ENCODE measurements at places on chromosomes 12 and 14. TPM values are rescaled to one million over a fixed set of nuclear protein-coding genes. Genes with fewer than 3 reads are reported as not detected.

DNA sequence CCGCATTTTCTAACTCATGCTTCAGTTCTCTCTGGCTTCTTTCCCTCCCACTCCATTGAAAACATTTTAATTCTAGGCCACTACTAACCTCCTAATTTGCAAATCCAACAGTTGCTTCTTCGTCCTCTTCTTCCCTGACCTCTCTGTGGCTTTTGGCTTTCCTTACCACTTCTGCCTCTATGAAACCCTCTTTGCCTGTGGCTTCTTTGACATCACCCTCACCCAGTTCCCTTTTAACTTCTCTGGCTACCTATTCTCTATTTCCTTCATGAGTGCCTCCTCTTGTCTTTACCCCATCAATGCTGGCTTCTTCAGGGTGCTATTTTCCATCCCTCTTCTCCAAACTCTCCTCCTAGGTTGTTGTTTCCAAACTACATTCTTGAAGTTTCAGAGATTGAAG, 4.4 kb upstream of the HCFC2 start:
- H3K4me3 ChIP-seq = no peak overlapping the region
- H3K4me1 ChIP-seq = peaks cover 5% of the 10 kb centered on the region
- peaks cover 2% of the 10 kb centered on the region for H3K27me3 ChIP-seq
- DNase-seq = no peak
- H3K27ac ChIP-seq = no peak overlapping the region

DNA sequence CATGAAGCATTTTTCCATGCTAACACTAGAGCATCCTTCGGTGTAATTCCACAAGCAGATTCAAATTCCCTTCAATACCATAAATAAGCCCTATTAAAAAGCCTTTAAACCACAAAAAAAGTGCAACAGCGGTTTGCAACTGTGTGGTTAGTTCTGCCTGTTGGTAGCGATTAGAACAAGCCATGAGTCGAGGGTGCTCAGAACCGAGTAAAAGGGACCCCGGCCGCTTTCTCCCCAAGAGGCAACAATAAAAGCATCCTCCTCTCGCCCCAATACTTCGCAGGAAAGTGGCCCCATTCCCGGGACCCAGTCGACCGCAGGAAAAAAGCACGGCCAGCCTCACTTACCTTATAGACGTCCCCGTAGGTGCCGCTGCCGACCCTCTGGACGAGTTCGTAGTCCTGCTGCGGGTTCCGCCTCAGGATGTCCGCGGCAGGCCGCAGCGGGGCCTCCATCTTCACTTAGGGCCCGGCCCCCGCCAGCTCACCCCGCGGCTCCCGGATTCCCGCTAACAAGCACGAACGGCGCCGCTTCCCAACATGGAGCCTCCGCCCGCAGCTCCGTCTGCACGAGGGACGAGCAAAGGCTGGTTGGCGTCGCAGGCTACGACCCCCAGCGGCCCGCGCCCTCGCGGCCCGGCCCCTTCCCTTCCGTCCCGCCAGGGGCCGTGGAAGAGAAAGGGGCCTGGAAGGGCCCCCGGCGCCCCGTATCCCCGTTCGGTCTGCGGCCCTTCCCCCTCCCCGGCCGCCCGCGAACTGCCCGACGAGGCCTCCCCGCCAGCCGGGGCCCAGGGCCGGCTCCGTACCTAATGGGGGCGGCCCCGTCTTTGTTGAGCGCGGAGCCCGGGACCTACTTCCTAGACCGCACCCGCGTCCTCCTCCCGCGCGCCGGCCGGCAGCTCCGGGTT, 521 bp downstream of the MAP4K5 start:
- peak overlapping the region; percentile 85 for H3K27ac ChIP-seq
- H3K36me3 ChIP-seq = peaks cover 13% of the 10 kb centered on the region
- H3K4me1 ChIP-seq = peaks cover 36% of the 10 kb centered on the region

- H3K27ac ChIP-seq = peak overlapping the region; percentile 93
- peaks cover 5% of the 10 kb centered on the region for H3K36me3 ChIP-seq
- H3K27me3 ChIP-seq = peaks cover 7% of the 10 kb centered on the region
- peaks cover 12% of the 10 kb centered on the region for H3K4me1 ChIP-seq
- peak; percentile 22 for DNase-seq
These were observed 711 bp downstream of the SBNO1 start for GRCh38 chr12:123363740-123364531.

DNA sequence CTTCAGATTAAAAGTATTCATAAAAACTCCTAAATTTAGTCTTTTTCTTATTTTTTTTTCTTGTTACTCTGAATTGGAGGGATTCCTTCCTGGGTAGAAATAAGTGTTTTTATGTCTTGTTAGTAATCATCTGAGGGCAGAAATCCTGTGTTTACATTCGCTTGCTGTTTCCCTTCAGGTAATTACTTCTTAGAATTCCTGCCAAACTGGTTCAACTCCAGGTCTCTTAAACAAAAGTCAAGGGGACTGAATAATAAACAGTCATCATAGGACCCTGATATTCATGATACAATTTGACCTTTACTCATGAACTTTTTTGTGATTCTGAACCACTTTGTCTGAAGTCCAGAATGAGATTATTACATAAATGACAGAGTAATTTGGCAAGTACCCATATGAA, 843.9 kb downstream of the FLRT2 start:
- H3K27ac ChIP-seq = no peak overlapping the region
- no peak for DNase-seq
- H3K27me3 ChIP-seq = no peaks in the 10 kb centered on the region

The TOMM20L gene
- not detected for total RNA-seq

DNA sequence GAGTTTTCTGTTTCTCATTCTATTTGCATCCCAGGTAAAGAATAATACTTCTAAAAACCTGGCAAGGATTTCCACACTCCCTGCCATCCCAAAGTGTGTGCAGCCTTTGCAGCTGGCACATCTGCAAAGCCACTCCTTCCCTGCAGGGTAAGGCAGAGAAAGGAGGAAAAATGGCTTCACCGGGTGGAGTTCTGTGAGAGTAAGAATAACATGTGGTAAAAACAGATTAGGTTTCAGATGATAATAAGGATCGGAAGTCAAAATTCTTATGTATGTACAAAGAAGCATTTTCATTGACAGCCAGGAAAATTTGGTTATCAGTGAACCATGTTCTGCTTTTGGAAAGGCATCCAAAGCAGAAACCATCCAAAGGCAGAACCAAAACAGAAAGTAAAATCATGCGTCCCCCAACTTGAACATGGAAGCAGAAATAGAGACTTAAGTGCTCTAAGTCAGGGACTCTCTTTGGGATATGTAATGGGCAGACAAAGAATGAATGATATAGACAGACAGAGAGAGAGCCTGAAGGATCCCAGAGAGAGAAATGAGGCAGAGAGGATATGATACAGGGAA, 192.6 kb upstream of the CCDC196 start:
- H3K36me3 ChIP-seq = no peaks in the 10 kb centered on the region
- no peaks in the 10 kb centered on the region for H3K4me1 ChIP-seq
- H3K4me3 ChIP-seq = no peak overlapping the region
- no peak overlapping the region for H3K27ac ChIP-seq
- DNase-seq = no peak

The ACOT6 gene
- not detected for total RNA-seq

The CFAP73 gene
- total RNA-seq = not detected

DNA sequence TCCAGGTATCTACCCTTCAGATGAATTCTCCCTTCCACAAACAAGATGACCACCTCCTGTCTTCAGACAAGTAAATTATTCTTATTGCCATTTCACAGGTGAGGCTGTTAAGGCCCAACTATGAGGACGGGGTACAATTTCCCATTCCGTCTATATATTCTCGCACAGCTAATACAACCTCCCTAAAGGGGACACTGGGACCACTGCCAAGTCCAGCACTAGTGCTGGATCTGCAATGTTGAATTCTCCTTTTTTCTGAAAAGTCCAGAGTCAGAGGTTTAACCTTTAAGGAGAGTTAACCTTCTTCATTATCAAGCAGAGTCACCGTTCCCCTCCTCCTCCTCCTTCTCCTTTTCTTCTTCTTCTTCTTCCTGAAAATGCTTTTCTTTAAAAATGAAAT, 130.4 kb upstream of the PARP11 start:
- no peak overlapping the region for H3K4me3 ChIP-seq
- DNase-seq = no peak
- H3K27me3 ChIP-seq = no peaks in the 10 kb centered on the region
- no peaks in the 10 kb centered on the region for H3K36me3 ChIP-seq
- peaks cover 16% of the 10 kb centered on the region for H3K4me1 ChIP-seq

DNA sequence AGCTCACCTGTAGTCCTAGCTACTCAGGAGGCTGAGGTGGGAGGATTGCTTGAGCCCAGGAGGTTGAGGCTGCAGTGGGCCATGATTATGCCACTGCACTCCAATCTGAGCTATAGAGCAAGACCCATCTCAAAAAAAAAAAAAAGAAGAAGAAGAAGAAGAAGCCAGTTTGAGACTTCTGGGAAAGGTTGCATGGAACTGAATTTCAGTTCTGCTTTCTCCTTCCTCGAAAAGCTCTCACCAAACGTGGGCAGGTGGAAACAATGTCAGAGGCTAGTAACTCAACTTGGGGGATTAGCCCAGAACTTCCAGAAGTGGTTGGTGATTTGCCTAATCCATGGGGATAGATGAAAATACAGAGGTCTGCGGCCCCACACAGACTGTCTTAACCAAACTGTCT, 18.7 kb downstream of the FLVCR2 start:
- no peak for DNase-seq
- H3K4me3 ChIP-seq = no peak overlapping the region
- H3K4me1 ChIP-seq = peaks cover 4% of the 10 kb centered on the region

GRCh38 chr14:22579236-22579635, 9.8 kb downstream of the DAD1 start:
- H3K27ac ChIP-seq = peak overlapping the region; percentile 91
- peaks cover 3% of the 10 kb centered on the region for H3K27me3 ChIP-seq
- peaks cover 6% of the 10 kb centered on the region for H3K36me3 ChIP-seq
- H3K4me3 ChIP-seq = no peak overlapping the region
- no peak for DNase-seq

The TCL1B gene
- not detected for total RNA-seq

DNA sequence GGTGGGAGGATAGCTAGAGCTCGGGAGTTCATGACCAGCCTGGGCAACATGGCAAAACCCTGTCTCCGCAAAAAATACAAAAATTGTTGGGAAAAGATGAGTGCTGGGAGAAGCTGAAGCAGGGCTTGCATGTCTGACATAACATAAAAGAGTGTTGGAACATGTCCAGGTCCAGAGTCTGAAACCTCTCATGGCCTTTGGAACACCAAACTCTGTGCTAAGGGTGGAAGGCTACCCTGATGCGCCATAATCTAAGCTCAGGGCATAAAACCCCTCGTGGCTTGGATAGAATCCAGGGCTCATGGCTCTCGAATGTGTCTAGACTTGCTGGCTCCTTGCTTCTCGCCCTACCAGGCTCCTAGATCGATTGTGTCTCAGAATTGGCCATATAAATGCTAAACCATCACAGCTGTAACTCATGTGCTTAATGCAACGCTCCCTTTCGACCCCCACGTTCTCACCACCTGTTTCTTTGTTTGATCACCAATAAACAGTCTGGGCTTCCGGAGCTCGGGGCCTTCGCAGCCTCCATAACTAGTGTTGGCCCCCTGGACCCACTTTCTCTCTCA, 6.7 kb upstream of the CLEC7A start:
- H3K27me3 ChIP-seq = no peaks in the 10 kb centered on the region

Measured in endothelial cell (in vitro differentiated cells).